ENCODE measurements at places on chromosomes 7 and 10.

GRCh38 chr7:73330772-73331171 lies 2.8 kb downstream of the FKBP6 start:
- DNase-seq: no peak

DNA sequence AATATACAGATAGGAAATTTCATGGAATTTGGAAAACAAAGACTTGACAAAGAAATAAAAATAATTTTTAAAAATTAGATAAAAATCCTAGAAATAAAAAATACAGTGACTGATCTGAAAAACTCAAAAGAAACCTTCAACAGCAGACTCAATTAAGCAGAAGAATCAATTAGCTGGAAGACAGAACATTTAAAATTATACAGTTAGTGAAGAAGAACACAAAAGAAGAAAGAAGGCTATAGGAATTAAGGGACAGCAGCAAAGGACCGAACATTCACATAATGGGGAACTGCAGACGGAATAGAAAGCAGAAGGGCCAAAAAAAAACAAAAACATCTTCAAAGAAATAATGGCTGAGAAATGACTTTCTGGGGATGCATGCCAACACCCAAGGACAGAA lies 314.5 kb downstream of the CRPPA start:
- no peak for DNase-seq

GRCh38 chr7:127807829-127808228 lies 155.8 kb downstream of the SND1 start:
- DNase-seq: no peak

GRCh38 chr10:28587970-28588290 lies 55.0 kb downstream of the WAC start:
- DNase-seq: no peak

GRCh38 chr7:37510043-37510634 lies 61.5 kb upstream of the ELMO1 start:
- peak; percentile 4 for DNase-seq

GRCh38 chr10:101625821-101626412 lies 37.8 kb downstream of the DPCD start:
- DNase-seq: no peak

- no peak for DNase-seq
Measured at GRCh38 chr10:49365675-49366415, 30.0 kb downstream of the DRGX start.

DNA sequence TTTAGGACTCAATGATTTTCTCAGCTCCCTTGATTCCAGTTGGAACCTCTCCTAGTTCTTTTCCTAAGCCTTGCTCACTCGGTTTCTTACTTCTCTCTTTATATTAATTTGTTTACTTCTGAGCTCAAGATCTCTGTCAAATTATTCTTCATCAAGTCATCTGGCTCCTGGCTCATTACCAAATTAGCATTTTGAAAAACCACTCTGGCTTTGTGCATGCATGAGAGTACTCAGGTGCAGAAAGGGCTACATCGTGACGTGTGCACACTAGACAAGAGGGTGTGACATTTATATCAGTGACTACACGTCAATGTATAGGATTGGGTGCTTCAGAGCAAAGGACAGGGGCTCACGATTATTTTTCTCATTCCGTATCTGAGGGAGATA lies 645.7 kb upstream of the DPP6 start:
- DNase-seq: no peak

DNA sequence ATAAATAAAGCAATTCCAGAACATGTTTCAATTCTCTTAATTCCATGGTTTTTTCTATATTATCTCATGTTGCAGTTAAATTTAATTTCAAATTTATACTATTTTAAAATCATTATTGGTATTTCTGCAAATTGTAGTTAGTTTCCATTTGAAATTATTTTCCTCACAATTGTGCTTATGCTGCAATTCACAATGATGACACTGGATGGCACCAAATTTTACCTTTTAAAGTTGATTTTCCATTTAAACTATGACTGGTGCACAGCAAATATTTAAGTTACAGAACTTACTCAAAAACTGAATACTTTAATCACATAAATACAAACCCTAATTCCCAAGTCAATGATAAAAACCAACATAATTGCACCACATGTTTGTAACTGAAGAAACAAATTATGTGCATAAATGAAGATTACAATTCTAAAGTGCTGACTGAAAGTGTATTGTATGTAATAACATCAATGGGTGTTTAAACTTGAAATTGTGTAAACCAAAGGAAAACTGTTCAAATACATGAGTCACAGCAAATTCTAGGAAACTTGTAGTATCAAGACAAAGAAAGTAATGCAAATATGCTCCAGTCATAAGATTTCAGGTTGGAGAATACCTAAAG lies 75.3 kb upstream of the AASS start:
- DNase-seq: no peak

DNA sequence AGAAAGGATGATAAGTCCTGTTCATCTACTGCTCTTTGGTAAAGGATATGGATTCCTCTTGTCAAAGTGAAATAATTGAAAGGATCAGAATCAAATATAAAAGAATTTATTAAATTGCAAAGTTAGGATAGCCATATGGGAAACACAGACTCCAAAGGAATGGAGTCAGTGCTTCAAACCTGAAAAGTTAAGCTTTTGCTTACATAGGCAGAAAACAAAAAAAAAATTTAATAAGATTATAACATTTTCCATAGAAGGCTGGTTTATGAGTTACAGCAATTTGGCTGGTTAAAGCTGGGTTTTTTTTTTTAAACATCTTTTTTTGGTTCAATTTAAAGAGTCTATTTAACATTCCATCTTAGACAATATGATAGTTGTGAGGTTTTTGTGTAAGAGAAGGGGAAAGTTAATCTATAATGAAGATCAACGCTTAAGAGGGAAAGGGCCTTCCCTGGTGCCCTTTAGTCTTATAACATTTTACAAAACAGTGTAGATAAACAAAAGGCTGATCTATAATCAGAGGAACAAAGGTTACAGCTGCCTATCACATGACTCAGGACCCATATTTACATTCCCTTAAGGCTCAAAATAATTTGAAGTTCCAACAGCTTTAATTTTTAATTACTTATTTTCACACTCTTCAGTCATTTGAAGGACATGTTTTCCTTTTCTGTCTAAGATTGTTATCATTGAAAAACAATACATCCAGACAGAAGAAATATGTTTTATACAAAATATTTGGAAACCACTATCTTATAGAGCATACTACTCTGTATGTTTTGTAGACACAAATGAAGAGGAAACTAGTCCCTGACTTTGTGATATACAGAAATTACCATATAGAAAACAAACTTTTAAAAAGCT lies 234.3 kb upstream of the MBL2 start:
- no peak for DNase-seq

DNA sequence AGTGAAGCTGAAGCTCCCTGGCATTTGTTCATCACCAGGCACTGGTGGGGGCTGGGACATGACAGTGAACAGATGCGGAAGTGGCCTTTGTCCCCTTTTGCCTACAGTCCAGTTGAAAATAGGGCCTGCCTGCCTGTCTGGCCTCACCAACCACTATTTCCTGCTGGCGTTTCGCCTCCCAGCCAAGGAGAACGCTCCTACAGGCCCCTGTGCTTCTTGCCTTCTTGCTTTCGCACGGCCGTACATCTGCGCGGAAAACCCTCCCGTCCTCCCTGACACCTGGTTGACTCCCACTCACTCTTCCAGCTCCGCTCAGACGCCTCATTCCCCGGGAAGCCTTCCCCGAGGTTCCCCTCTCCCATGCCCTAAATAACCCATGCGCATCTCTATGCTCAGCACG lies 317.3 kb downstream of the PRPF18 start:
- DNase-seq: no peak

DNA sequence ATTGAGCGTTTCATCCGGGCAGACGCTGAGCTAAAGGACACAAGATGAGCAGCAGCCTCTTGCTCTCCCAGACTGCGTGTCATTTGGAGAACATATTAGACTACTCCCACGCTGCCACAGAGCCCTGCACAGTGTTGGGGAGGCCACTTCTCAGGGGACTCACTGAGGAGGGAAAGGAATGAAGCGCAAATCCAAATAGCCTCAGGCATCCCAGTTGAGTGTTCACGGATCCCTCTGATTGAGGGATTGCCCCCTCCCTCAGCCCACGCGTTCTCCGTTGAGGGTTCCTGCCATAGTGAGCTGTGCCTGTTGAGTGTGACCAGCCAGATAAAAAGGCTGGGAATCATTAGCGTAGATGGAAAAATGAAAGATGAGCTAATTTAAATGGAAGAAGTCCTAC lies 563.4 kb downstream of the ACTR3B start:
- no peak for DNase-seq

GRCh38 chr7:106179256-106179655 lies 67.1 kb upstream of the SYPL1 start:
- DNase-seq: no peak

- no peak for DNase-seq
Measured at GRCh38 chr10:21694631-21695030, 160.6 kb downstream of the MLLT10 start.

- peak; percentile 24 for DNase-seq
Measured at GRCh38 chr7:150430465-150431085, 19.9 kb upstream of the GIMAP8 start.

- no peak for DNase-seq
Measured at GRCh38 chr7:40749877-40750276, 615.1 kb downstream of the SUGCT start.

GRCh38 chr10:26779176-26779860 lies 81.4 kb downstream of the ABI1 start:
- DNase-seq: no peak

DNA sequence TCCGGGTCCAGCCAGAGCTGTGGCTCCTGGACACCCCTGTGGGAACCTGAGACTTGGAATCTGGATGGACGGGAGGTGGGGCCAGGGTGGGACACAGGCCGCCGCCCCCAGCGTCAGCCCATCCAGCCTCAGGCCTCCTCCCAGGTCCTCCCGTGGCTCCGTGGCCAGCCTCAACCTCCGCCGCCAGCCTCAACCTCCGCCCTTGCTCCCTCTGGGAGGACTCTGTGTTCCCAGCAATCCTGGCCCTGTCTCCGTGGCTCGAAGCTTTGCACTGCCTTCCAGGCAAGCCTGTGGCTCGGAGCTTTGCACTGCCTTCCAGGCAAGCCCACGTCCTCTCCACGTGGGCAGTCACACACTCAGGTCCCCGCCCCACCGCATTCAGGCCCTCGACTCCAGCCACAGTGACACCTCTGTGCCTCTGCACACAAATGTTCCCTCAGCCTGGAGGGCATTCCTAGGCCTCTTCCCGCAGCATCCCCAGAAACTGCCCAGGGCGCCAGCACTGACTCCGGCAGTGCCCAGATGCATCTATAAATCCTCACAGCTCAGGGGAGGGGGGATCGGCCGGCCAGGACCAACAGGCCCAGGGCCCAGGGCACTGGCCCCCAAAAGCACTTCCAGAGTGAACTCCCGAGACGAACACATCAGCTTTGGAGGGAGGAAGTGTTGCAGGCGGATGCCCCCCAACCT lies 44.7 kb upstream of the PDGFA start:
- DNase-seq: no peak

DNA sequence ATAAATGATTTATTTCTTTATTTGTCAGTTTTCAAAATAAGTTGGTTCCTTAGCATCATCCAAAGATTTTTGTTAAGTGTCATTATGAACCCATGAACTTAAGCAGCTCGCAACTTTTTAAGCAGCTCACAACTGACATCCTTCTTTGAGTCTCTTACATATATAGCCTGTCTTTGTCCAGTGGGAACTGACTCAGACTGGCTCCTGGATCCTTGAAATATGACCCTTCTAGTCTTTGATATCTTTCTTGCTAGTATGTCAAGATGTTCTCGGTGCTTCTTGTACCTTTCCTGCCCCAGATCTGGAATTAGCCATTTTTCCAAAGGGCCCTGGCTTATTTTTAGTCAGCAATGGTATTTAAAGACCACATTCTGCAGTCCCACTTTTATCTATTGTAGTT lies 53.9 kb upstream of the ARID5B start:
- no peak for DNase-seq

DNA sequence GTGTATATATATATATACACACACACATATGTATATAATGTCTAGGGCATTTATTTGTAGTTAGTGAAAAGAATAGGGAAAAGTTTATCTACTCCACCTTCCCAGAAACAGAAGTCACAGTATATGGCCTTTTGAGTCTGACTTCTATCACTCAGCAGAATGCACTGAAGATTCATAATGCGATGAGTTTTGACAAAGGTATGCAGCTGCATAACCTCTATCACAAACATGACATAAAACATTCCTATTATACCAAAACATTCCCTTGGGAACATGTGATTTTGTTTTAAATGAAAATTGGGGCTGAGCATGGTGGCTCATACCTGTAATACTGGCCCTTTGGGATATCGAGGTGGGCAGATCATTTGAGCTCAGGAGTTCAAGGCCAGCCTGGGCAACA lies 137.3 kb upstream of the EEPD1 start:
- DNase-seq: peak; percentile 24

DNA sequence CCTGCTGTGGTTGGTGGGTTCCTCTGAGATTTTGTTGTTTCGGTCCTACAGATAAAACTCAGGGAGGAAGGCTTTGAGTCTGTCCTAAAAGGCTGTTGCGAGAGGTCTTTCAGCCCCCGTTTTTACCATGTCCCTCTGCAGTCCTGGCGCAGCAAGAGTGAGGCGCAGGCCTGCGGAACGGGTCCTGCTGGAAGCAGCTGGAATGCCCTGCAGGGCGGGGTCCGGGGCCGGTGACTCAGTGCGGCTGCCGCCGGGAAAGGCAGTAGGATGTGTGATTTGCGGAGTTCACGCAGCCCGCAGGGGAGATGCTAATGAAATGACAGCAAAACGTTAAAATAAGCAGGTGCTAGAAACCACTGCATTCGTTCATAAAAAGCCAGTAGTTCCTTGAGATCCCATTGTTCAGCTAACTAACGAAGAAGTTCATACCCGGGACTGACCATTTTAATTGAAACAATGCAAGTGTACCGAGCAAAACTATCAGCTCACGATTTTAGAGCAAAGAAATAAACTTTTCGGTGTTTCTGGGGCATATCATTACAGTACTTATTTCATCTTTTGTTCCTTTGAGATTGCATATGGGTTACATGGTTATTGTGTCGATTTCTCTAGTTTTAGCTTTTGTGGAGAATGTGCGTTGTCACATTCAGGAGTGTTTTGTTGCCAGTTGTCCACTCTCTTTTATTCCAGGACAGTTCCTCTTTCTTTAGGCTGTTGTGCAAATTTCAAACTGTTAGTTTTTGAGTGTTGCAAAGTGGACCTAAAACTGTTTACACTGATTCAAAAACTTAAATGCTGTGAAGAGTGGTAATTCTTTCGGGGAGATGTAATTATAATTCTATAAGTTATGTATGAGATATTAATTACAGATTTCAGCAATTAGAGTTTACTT lies 783 bp downstream of the ANLN start:
- peak; percentile 94 for DNase-seq

DNA sequence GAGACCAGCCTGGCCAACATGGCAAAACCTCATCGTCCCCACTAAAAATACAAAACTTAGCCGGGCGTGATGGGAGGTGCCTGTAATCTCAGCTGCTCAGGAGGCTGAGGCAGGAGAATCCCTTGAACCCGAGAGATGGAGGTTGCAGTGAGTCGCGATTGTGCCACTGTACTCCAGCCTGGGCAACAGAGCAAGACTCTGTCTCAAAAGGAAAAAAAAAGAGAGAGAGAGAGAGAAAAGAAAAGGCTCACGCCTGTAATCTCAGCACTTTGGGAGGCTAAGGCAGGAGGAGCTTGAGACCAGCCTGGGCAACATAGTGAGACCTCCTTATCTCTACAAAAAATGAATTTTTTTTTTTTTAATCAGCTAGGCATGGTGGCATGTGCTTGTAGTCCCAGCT lies 157.6 kb downstream of the CUX1 start:
- DNase-seq: no peak
